Adipocyte (in vitro differentiated cells): ENCODE measurements at places on chromosomes 2 and 18.

DNA sequence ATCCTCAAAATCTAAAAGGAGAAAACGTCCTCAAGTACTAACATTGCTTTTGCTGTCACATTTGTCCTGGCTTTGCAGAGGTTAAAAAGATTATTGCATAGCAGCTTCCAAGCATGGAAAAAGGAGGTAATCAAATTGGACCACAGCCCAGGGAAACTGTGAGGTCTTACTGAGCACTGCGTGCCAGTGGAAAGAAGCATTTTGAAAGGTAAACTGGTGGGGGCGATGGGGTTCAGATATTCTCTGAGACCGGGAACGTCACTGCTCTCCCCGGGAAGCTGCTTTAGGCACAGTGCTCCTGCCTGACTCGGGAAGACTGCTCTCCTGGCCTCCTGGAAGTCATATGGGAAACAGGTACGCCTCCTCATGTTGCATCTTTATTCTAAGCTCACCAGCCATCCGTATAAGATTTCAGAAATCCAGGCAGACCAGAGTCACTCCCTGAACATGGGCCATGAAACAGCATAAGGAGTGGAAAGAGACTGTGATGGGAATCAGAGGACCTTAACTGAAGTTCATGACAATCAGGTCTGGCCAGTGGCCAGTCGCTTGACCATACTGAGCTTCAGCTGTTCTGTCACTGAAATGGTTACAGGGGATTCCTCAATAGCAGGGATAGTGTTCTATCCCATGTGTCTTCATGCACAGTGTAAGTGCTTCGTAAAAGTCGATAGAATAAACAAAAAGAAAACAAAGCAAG is 284.1 kb downstream of the TRIB2 start:
- DNase-seq: peak; percentile 27

DNA sequence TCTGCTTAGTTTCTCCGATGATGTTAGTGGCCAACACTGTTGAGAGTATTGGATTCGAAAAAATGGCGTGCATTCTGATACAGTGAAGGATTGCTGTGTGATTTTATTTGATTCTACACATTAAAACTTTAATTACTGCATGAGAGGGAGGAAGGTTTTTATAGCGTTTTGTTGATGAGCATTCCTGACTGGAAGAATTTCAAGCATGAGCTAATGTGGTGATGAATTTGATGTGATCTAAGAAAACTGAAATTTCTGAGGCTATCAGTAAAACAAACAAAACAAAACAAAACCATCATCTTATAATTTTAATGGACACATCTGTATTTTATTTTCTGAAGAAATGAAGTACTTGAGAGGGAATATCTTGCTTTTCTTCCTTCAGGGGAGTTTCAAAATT is 59.6 kb downstream of the ITGB6 start:
- peak; percentile 14 for DNase-seq

DNA sequence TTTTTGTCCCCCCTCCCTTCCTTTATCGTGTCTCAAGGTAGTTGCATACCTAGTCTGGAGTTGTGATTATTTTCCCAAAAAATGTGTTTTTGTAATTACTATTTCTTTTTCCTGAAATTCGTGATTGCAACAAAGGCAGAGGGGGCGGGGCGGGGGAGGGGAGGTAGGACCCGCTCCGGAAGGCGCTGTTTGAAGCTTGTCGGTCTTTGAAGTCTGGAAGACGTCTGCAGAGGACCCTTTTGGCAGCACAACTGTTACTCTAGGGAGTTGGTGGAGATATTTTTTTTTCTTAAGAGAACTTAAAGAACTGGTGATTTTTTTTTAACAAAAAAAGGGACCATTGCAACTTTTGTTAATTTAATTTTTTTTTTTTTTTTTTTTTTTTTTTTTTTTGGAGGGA is 2.1 kb downstream of the SOX11 start:
- DNase-seq: peak; percentile 66

DNA sequence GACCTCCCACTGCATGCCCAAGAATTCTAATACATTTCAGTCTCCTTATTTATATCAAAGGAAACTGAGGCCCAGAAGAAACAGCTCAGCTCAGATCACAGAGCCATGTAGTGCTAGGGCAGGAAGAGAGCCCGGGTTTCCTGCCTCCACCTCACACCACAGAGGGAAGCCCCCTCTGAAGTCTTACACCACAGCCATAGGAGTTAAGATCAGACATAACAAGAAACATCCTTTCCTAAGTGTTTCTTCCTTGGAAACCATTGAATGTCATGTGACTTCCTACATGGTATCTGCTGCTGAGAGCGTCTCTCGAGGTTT is 102.1 kb downstream of the MTCL1 start:
- no peak for DNase-seq

GRCh38 chr2:64627860-64628841 is 25.6 kb downstream of the SERTAD2 start:
- DNase-seq: no peak

GRCh38 chr2:88177556-88177955 is 7.4 kb downstream of the THNSL2 start:
- no peak for DNase-seq

- DNase-seq: no peak
Measured at GRCh38 chr2:169112841-169113240, 43.5 kb downstream of the DHRS9 start.

DNA sequence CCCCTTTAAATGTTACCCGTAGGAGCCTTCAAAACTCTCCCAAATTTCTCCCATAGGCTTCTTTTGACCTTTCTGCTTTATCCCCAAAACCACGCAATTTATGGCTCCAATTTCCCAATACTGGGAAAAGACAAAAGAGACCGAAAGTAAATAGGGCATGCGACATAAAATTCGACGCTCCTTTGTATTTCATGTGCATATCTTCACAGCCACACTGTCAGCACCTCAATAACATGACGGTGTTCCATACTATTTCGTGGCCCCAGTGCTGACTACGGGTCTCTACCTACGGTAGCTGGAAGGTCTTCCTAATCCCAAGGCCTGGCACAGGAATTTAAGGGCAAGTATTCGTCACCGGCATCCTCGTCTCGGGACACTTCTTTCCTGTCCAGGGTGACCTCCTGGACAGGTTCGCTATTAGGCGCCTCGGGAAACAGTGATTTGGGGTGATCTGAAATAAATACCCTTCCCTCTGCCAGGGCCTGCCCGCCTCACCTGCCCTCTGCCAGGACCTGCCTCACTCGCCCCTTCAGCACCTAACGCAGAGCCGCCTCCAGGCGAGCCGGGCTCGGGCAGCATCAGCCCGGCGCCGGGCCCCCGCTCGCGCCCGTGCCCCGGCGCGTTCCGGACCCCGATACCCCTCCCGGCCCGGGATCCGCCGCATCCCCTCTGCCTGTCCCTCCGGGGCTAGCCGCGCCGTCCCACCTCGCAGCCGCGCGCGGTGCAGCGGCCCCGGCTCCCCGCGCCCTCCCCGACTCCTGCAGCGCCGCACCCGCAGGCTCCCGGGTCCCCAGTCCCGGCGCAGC is 680 bp downstream of the DTNB start:
- peak; percentile 63 for DNase-seq

DNA sequence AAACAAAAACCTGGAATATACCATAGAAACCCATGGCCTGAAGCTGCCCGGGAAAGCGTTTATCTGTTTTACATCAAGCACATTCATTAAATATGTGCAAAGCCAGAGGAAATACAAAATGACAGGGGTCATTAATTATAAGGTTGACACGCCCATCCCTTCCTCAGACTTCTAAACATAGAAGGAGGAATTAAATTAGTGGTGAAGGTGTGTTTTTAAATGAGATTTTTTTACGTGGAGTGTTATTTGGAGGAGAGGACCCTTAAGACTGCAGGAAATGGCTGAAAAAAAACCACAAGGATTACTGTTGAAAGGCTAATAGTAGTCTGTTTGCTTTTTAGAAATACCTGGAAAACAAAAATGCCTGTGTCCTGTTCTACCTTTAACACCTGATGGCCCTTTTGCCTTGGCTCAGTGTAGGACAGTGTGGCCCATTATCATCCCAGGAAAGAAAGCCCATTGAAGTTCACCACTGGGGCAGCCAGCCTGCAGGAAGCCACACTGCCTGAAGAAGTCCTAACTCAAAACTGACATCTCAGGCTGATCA is 123.2 kb downstream of the EPHA4 start:
- no peak for DNase-seq

GRCh38 chr2:140504601-140505000 is 1626.2 kb downstream of the LRP1B start:
- DNase-seq: no peak

DNA sequence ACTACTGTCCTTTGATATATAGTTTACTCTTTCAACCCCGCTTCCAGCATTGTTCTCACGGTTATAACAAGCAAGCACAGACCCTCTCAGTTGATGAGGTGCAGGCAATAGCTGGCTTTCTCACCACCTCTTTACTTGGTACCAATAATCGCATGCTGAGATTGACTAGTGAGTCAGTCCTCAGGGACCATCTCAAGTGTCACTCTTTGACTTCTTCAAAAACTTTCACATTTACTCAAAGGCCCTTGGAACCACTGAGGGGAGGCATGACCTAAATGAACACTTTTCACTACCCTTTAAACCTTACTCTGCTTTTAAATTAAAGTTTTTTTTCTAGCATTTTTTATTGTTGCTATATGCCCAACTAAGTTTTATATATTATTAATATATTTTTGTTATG is 101.8 kb downstream of the DAW1 start:
- no peak for DNase-seq

DNA sequence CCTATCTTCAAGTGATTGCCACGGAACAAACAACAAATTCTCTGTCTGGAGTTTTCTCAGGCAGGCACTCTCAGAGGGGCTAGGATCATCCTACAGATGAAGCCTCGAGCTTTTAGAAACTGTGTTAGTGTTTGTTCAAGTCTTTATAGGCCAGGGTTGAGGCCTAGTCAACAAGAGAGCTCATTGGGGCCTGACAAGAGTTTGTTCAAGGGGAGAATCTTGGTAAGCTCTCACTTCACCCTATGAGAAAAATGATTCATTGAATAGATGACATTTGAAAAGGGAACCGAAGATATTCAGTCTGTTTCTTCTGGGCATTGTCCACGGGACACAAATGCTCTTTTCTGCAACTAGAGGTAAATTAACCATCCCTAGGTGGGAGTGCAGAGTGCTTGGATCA is 476.9 kb downstream of the PTPRM start:
- DNase-seq: no peak

GRCh38 chr2:158756331-158756730 is 38.8 kb upstream of the DAPL1 start:
- DNase-seq: peak; percentile 39

DNA sequence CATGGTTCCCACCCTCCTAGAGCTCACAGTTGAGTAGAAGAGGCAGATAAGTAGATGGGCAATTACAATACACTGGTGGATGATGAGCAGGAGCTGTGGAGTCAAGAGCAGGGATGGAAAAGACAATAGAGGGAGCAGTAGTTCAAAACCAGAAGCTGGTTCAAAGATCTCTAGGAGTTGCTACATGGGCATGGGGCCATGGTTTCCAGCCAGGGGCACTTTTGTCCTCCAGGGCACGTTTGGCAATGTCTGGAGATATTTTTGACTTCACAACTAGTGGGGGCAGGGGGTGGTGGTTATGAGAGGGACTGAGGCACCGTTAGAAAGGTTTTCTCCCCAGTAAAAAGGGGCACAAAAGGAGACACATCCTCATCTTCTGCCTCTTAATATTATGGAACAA is 236.0 kb downstream of the DYSF start:
- no peak for DNase-seq

DNA sequence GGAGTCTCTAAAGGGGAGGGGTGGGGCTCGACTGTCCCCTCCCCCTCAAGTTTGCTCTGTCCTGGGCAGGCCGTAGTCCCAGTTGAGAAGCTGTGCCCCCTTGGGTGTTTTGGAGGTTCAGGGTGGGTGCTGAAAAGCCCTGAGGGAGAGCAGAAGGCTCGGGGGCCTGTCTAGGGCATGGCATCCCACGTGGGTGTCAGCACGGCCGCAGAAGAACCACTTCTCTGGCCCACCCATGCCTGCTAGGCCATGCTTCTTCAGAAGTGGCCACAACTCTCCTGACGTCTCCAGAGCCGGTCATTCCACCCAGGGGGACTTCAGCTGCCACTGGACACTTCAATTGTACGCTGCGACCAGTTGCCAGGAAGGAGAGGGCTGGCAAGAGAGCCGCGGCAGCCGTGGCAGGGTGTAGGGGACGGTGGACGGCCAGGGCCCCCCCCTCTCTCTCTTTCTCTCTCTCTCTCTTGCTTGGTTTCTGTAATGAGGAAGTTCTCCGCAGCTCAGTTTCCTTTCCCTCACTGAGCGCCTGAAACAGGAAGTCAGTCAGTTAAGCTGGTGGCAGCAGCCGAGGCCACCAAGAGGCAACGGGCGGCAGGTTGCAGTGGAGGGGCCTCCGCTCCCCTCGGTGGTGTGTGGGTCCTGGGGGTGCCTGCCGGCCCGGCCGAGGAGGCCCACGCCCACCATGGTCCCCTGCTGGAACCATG is at the start of gene INPP5D:
TSS of gene INPP5D (plus strand) at position 546 of the 704 bp plus-strand sequence. CDS start at position 683, 137 bp downstream.
- no peak for DNase-seq

DNA sequence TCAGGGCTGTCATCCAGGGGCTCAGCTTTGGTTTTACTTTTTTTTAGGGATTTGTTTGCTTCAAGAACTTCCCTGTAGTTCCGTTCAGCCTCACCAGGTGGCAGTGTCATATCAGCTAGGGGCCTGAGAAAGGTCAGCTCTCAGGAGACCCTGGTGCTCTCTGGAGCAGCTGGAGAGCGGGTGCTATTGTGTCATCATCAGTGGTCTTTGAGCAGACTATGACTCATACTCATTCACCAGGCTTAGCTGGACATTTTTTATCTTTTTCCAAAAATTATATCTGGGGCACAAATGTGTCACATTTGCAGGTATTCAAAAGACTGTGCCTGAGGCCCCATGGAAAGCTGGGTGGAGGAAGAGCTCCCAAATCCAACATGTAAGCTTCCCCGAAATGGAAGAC is 24.4 kb downstream of the ZNF892 start:
- DNase-seq: peak; percentile 77

- no peak for DNase-seq
Measured at GRCh38 chr18:72378016-72378415, 166.1 kb downstream of the CBLN2 start.

DNA sequence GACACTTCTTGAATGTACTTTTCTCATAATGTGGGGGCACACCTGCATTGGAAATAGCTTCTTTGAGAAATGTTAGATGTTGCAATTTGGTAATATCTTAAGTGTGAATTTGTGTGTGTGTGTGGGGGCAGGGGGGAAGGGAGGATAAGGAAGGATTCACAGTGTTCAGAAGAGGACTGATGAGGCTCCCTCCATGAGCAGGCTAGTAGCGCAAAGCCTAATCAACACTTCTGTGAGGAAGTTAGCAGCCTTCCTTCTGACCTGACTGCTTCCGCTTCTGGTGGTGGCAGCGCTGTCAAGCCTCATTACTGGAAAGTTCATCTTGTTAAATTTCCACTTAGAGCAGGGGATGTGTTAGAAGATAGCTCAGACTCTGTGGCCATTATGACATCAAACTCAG is 295.4 kb upstream of the SPRED2 start:
- no peak for DNase-seq
